Lung microvascular endothelial cell (primary cell): ENCODE measurements at places on chromosomes 1 and 21. TPM values are rescaled to one million over a fixed set of nuclear protein-coding genes. Genes with fewer than 3 reads are reported as not detected.

- peak; percentile 49 for DNase-seq
Measured at GRCh38 chr1:109891930-109892329, 18.7 kb upstream of the CSF1 start.

- DNase-seq = peak; percentile 55
Measured at GRCh38 chr1:205680073-205680851, at the start of gene SLC45A3. Gene SLC45A3 (minus strand): TSS chr1:205680509. CDS start chr1:205664656, 15,853 bp downstream.

DNA sequence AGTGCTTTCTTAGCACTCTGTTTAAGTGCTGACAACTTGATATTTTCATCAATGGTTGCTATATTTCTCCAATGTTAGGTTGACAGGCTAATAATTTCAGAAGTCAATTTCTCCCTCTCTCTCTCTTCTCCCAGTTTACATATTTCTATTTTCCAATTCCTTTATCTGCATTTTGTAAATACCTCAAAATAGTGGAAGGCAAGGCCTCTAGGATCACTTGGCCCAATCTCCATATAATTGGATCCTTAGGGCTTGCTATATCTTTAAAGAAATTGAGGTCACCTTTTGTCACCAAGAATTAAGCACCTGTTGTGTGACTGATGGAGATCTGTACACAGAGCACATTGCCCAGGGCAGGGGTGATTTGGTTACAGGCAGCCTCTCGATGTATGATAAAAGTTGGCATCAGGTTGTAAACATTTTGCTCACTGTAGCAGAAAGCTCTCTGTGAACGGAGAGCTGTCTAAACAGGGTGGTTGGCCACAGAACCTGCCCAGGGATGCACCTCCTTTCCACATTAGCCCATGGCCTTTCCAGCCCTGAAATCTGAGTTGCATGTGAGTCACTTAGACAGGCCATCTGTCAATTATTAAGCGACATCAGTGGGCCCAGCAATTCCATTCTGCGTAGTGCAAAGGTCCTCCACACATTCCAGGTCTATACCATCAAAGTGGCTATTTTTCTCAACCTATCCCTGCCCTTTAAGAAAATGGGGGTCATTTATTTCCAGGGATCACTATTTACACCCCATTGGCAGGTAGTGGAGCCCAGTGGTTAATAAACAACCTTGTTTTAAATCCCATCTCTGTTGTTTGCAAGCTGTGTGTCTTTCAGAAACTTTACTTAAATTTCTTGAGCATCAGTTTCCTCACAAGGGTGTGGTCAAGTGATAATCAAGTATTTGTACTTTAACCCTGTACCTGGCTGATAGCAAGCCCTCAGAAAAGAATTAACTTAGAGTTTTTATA lies 29.1 kb upstream of the IRF2BP2 start:
- DNase-seq = no peak

- no peak for DNase-seq
Measured at GRCh38 chr21:36075953-36076352, 6.1 kb downstream of the CBR1 start.

GRCh38 chr1:232134365-232134764 lies 495.6 kb downstream of the SIPA1L2 start:
- no peak for DNase-seq

- no peak for DNase-seq
Measured at GRCh38 chr1:23561076-23561812, 1.9 kb upstream of the ID3 start.

- DNase-seq = no peak
Measured at GRCh38 chr1:16438924-16439323, 1.6 kb upstream of the NECAP2 start.

GRCh38 chr21:44989537-44989886 lies 49.7 kb downstream of the SLX9 start:
- peak; percentile 55 for DNase-seq

Gene SIPA1L2
- 3.0 and 7.2 TPM in 2 replicates for total RNA-seq

- no peak for DNase-seq
Measured at GRCh38 chr1:67684526-67685066, 405 bp upstream of the GADD45A start.

Gene RNU1-2
- total RNA-seq = under 0.01 and 5,258 TPM in 2 replicates

Gene ZNF697
- 13.1 and 18.8 TPM in 2 replicates for total RNA-seq

DNA sequence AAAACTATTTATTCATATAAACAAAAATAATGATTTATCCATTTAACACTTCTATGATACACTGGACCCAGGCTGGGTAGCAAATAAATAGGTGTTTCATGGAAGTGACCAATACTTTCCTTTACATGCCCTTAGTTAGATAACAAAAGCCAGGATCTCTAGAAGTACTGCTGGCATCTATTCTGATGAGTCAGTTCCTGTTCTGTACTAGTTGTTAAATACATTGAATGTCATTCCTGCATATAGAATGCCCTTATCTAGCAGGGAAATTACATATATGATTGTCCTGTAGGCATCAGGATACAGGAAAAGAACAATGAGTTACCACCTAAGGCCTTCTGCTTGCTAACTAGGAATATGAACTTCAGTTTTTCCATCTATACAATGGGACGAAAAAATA lies 130.8 kb downstream of the HFM1 start:
- peak; percentile 56 for DNase-seq

Gene IARS2
- 78.5 and 89.9 TPM in 2 replicates for total RNA-seq

GRCh38 chr21:26840201-26840600 lies 5.0 kb downstream of the ADAMTS1 start:
- DNase-seq = no peak

DNA sequence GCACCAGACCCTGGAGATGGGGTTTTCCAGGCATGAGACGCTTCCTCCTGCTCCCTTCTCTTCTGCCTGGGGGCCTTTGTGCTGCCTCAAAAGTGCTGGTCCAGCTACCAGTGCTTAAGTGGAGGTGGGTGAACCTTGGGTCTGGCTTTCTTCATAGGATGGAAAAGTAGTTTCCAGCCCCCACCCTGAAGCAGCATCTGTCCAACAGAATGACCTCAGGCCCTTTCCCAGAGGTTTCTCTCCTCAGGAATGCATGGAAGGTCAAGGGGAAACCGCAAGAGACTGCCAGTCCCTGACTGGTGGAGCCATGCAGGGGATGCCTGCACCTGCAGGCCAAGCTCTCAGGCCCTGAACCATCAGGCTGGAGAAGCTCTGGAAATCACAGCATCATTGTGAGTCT lies 63.8 kb downstream of the HMGB4 start:
- DNase-seq = no peak

GRCh38 chr1:71390518-71390917 lies 309.7 kb upstream of the ZRANB2 start:
- DNase-seq = no peak

GRCh38 chr1:212629450-212630157 lies 21.0 kb downstream of the ATF3 start:
- no peak for DNase-seq
